ENCODE measurements at places on chromosomes 3 and 15. TPM values are rescaled to one million over a fixed set of nuclear protein-coding genes. Genes with fewer than 3 reads are reported as not detected.

Gene C15orf62
- total RNA-seq, result not detected

Gene MORC1
- not detected for total RNA-seq

Gene RYR3
- under 0.01 TPM for total RNA-seq

Gene CHST13
- total RNA-seq, result not detected

Gene GPR27
- total RNA-seq, result not detected

Gene P4HTM
- total RNA-seq, result 35.0 TPM

Gene LRTM1
- not detected for total RNA-seq

Gene C3orf80
- total RNA-seq, result not detected

Gene CYP1A2
- total RNA-seq, result not detected

Gene MUSTN1
- total RNA-seq, result not detected

Gene ULK4
- total RNA-seq, result 9.9 TPM

Gene PATL2
- 1.4 TPM for total RNA-seq

Gene TPRG1
- total RNA-seq, result 0.32 TPM

Gene NSUN3
- total RNA-seq, result 12.3 TPM

Gene RETNLB
- total RNA-seq, result not detected

Gene BMF
- 3.8 TPM for total RNA-seq

Gene RARRES1
- total RNA-seq, result 174 TPM

Gene SEMA3F
- 2.1 TPM for total RNA-seq

Gene ACSBG1
- not detected for total RNA-seq

Gene CPNE9
- not detected for total RNA-seq

Gene TMEM40
- total RNA-seq, result not detected

Gene ARHGAP31
- 3.3 TPM for total RNA-seq

Gene SLC24A5
- not detected for total RNA-seq

Gene MYD88
- total RNA-seq, result 8.8 TPM

Gene IQCF5
- total RNA-seq, result not detected

Gene RGMA
- total RNA-seq, result 1.1 TPM

Gene FSIP1
- total RNA-seq, result 1.5 TPM

Gene HESX1
- total RNA-seq, result 0.79 TPM

Gene CLDN18
- not detected for total RNA-seq

Gene PCBP4
- total RNA-seq, result 38.5 TPM

Gene HIGD1A
- total RNA-seq, result 131 TPM

Gene SPESP1
- 14.3 TPM for total RNA-seq
